ENCODE measurements at places on chromosomes 2 and 18.

DNA sequence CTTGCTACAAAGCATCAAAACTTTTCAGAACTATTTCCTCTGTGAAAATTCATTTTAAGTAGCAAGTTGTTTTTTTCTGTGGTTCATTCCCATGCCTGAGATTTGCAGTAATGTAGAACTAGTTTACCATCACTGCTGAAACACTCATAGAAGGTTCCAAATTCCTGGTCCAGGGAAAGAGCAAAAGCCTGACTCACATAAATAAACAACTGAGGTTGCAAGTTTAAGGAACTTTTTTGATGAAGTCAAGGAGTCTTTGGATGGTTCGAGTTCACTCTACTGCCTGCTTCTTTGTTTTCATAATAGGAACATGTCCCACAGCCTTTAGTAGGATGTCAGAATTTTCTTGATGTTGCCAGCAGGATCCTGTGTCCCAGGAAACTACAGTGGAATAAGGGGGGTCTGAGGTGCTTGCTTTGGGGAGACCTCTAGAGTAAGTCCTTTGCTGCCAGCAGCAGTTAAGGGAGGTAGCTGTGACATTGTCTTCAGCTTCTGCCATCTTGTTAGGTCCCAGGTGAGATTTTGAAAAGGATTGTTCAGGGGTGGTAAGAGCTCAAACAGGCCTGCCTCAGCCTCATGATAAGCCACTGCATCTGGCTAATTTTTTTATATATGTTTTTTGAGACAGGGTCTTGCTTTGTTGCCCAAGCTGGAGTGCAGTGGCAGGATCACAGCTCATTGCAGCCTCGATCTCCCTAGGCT is 43.9 kb downstream of the ACSL3 start:
- DNase-seq = no peak

DNA sequence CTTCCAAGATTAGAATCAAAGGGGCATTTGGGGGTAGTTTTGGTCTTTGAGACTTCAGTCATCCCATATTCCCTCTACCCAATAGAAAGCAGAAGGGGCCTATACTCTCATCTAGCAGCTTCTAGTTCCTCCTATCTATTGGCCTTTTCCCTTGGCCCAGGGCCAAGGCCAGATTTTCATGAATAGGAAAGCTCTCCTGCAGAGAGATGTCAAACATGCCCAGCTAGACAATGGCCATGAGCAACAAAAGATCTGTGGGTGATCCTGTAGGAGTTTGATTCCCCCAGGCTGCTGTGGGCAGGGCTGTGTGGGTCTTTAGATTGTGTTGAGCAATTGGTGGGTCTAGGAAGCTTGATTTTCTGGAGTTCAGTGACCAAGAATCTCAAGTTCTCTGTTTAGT is 2.9 kb upstream of the ADCYAP1 start:
- no peak for DNase-seq

DNA sequence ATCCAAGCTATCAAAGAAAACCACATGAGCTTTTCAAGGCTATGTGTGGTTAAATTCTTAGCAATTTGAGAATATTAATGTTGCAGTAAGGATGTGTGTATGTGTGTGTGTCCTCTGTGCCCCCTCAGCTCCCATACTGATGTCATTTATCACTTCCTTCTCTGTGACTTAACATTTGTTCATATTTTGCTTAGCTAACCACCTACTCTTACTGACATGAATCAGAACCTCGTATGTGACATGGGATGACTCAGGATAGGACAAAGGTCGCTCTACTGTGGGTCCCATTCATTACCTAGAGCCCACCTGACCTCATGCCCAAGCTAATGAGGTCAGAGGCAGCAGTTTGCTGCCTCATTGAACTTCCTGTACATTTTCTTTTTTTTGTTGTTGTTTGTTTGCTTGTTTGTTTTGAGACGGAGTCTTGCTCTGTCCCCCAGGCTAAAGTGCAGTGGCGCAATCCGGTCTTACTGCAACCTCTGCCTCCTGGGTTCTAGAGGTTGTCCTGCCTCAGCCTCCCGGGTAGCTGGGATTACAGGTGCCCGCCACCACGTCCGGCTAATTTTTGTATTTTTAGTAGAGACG is 36.3 kb downstream of the MOGAT1 start:
- DNase-seq = no peak

DNA sequence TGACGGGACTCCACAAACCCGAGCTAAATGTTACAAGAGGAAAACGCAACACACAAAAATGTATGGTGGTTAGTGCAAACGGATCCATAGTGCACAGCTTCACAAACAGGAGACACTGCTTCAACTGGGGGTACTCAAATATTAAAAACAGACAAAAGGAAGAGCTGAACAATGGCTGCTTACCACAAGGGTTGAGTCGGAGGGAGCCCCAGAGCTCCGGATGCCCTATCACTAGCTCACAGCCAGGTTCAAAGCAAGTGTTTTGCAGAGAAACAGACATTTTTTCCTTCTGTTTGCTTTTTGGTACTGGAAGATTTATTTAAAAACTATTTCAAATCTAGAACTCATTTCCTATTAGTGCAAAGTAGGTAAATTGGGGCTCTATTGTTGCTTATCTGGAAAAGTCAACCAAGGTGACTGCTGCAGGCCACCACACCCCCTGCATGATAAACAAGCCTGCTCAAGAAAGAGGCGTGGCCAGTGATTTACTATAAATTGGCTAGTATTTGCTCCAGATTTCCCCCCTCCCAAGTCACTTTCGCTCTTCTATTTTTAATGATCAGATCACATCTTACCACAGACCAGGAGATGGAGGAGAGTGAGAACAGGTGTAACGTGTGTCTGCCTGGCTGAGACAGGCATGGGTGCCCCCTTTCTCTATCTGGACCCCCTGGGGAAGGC is 46.5 kb downstream of the ZAP70 start:
- no peak for DNase-seq

GRCh38 chr2:203636588-203637470 is 69.6 kb upstream of the CD28 start:
- no peak for DNase-seq

DNA sequence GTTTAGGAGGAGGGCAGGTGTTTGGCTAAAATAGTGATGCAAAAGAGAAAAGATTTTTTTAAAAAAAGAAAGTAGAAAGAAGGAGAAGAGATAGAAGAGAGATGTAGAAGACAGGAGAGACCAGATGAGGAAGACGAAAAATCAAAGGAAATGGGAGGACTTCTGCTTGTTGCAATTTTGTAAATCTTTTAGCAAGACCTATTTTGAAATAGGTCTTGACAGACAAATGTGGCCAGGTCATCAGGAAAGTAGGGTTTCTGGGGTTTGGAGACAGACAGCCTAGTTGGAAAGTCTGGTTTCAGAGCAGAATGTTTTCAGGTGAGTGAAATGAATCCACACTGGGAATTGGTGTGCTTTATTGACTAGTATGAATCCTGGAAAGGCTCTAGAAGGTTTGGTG is 104.5 kb upstream of the CAVIN2 start:
- no peak for DNase-seq

DNA sequence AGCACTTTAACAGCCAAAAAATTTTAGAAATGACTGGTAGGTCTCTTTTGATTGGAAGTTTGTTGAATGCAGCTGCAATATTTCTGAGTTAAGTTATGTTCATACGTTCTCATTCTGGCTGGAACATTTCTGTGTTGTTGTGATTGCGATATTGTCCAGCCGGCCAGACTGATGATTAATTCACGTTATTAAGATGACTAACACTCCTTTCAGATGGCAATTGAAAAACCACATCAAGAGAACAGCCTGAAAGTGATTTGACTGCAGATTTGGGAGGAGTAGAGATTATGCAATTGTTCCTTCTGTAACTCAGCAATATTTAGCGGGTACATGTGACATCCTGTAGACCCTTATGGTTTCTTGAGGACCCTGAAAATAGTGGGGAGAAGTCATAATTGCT is 133.7 kb downstream of the FBXO15 start:
- DNase-seq = no peak

- DNase-seq = no peak
Measured at GRCh38 chr2:152874955-152875354, 156.5 kb downstream of the ARL6IP6 start.

DNA sequence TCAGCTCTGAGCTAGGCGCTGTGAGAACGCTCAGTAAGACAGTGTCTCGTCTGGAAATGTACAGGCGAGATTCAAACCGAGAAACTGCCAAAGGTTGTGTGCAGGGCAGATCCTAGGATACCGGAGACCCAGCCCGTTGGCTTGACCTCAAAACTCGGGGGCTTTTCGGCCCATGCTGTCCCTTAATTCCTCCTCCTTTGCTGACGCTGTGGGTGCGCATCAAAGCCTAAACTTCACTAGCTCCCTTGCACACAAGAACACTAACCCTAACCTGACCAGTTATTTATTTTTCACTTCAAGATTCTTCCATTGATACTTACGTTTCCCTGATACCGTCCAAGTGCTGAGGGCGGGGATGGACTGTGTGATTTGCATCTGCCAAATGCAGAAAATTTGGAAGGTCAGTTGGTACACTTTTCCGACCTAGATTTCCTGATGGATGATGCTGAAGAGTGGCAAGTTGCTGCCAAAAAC is 1.0 kb upstream of the AAK1 start:
- no peak for DNase-seq

- DNase-seq = no peak
Measured at GRCh38 chr2:169129703-169130243, 60.4 kb downstream of the DHRS9 start.

- no peak for DNase-seq
Measured at GRCh38 chr2:43159797-43160196, 66.6 kb downstream of the ZFP36L2 start.

GRCh38 chr2:32278478-32278853 is 762 bp downstream of the YIPF4 start:
- DNase-seq = no peak

DNA sequence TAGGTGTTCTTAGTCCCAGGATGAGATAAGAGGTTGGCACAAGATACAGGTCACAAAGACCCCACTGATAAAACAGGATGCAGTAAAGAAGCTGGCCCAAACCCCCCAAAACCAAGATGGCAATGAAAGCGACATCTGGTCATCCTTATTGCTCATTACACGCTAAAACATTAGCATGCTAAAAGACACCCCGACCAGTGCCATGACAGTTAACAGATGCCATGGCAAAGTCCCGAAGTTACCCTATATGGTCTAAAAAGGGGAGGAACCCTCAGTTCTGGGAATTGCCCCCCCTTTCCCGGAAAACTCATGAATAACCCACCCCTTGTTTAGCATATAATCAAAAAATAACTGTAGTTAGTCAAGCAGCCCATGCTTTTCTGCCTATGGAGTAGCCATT is 251.1 kb downstream of the SLC4A3 start:
- no peak for DNase-seq

DNA sequence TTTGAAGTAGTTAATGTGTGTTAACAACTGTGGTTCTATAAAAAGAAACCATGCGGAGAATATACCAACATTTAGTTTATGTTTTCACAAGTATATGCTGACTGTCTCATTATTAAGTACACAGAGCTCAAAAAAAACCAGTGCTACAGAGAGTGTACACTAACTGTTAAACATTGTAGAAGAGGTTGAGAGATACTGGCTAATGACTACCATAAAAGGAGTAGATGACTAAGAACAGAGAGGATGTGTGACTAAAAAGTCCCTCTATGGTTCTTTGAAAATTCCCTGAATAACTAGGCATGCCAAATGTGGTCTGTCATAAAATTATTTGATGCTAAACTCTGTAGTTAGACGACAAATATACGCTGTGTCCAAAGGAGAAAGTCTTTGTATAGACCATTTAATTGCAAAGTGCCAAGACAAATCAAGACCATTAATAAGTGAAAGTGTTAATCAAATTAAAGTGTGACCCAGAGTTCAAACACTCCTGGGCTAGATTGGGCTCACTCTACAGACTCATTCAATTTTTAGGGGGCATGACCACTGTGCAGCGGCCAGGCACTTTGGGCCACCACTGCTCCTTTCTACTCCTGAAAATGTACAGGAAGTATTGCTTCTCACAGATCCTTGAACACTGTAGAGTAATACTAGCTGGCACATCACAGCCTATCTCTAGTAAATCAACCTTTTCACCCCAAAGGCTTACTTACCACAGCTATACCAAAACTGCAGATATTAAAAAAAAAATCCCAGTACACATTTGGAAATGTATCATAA is 45.1 kb upstream of the SERTAD2 start:
- DNase-seq = no peak

DNA sequence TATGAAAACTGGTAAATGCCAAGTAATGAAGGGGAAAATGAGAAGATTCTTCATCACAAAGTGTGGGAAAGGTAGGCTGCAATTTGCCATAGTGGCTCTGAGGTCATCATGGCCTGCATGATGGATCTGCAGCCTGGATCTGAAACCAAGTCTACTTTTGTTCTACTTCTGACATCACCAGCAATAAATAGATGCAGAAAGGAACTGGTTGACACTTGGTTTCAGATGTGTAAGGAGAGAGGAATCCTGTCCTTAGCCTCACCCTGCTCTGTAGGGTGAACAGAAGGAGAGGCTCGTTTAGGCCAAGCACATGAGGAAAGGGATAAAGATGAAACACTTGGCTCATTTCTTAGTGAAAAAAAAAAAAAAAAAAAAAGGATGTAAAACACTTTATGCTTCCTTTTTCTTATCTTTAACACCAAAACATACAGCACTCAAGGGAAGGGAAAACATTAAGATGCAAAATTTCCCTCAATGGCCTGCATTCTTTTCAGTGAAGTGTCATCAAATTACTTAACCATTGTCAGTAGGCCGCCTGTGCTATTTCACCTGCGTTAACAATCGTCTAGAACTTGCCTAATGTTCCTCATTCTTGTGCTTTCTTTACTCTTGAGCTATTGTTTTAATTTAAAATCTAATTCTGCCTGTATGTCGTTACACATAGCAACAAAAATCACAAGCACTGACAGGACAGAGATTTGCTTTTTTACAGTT is 3.9 kb downstream of the NEB start:
- no peak for DNase-seq

DNA sequence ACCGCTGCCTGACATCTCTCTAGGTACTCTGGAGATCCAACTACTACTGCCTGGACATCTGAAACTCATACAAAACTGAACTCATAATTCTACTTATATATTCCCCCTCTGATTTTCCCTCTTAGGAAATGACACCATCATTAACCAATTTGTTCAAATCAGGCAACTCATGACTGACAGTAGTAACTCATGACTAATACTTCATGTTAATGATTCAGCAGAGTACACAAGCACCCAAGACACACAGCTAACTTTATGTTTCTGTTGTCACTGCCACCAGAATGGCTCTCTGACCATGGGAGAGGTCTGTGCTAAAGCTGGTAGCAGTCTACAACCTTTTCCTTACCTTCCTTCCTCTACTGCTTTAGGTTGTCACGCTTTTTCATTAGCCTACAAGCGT is 91.1 kb downstream of the ITSN2 start:
- no peak for DNase-seq
